Spleen (tissue), 13 donors: ENCODE measurements at places on chromosomes 4 and X.

DNA sequence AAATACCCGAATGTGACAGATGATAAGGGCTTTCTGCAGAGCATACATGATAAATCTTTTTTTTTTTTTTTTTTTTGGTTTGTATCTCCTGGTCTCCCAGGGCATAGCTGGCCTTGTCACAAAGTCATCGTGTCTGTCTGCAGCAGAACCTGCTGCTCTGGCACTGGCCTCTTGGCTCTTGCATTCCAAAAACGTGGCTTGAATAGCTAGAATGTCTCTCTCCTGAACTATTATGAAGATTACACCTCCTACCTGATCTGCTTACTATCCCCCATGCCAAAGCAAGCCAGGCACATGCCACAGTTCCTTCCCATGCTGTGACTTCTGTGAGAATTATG lies 50.4 kb upstream of the SCRG1 start:
- no peak for DNase-seq

DNA sequence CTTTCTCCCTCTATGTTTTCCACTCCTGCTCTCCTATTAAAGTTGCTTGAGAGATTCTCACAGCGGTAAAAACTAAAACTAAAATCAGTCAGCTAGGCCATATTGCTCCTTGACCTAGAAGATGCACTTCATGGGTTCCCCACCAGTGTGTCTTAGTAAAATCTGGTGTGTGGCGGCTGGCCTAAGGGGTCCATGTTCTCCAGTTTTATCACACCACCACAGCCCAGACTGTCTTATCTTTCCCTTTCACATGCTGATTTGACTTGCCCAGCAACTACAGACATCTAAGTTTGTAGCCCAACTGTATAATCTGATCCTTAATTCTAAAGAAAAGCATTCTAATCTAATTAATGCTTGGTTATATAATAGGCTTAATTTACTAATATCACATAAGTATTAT lies 68.0 kb downstream of the ATP8A1 start:
- no peak for DNase-seq

DNA sequence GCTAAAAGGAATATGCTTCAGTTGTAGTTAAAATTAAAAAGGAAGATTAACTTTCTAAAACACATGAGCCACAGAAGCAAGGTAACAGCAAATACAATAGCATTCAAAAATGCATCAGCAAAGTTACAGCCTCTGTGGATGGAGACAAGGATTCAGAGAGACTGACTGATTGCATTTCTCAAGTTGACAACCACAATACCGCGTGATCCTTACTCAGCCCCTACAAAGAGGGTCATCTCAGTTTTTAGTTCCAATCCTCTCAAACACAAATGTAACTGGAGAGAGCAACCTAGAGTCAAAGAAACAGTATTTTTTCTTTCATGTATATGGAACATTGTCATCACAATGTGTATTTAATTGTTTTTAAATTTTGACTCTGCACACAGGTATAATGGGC lies 14.2 kb upstream of the C1QTNF7 start:
- no peak for DNase-seq

- DNase-seq: no peak
These were observed 124.4 kb downstream of the SHROOM3 start for GRCh38 chr4:76559236-76560071.

- no peak for DNase-seq
These were observed 187.7 kb downstream of the UNC5C start for GRCh38 chr4:95360906-95361695.

- DNase-seq: no peak
These were observed 4.9 kb upstream of the NAF1 start for GRCh38 chr4:163171590-163171989.

DNA sequence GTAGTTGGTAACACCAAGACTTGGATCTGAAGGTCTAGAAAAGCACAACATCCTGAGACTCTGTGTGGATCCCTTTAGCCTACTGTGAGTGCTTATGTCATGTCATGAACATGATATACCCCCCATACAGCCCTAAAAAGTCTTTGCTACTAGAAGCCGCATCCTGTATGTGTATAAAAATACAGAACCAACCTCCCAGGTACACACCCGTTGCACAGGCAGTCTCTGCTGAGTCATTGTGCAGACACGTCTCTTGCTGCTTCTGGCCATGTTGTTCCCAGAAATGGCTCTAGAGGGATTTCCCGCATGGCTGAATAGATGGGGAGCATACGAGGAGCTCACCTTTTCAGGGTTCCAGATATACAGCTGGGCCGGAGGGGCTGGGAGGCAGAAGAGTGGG lies 93.3 kb downstream of the MAMLD1 start:
- no peak for DNase-seq

DNA sequence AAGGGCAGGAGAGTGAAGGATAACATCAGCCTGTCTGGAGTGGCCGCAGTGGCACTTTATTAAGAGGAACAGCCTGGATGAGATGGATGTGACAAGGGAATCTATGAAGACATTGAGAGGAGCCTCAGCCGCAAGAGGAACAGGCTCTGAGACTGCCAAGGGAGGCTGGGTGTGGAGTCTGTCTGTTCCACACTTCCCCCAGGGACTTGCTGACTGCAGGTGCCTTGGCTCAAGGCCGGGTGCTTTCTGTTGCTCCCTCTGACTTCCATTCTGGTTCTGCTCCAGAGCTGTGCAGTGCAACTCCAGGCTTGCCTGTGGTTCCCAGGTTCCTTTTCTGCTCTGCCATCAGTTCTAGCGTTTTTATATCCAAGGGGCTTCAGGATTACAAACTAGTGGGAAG lies 54.6 kb downstream of the FRMPD3 start:
- DNase-seq: no peak

GRCh38 chr4:20430259-20430941 lies 178.7 kb downstream of the SLIT2 start:
- DNase-seq: no peak

DNA sequence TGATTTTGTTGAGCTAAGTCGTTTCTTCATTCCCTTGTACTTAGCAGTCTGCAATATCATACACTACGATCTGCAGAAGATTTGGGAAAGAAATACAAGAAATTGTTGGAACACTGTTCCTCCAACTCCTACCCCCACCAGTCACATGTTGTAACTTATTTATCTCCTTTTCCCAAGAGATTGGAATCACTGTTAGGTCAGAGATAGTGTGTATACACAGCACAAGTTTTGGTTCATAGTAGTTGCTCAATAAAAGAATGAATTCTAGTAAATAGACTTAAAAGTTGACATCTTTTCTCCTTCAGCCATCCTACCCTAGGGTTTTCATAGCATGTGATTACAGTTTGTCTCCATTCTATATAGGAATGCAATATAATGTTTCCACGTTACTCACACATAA lies 68.8 kb downstream of the ARFIP1 start:
- DNase-seq: no peak
